ENCODE measurements at places on chromosomes 12 and 14. TPM values are rescaled to one million over a fixed set of nuclear protein-coding genes. Genes with fewer than 3 reads are reported as not detected.

- H3K4me3 ChIP-seq = no peak overlapping the region
- no peaks in the 10 kb centered on the region for H3K27me3 ChIP-seq
- no peaks in the 10 kb centered on the region for H3K36me3 ChIP-seq
These were observed 57.8 kb upstream of the ACTN1 start for GRCh38 chr14:69036757-69037506.

The PROX2 gene
- 0.12 TPM for total RNA-seq

The KRT72 gene
- total RNA-seq = not detected

The VRTN gene
- not detected for total RNA-seq

GRCh38 chr14:77986773-77987172, 183.4 kb upstream of the NRXN3 start:
- H3K27me3 ChIP-seq = no peaks in the 10 kb centered on the region
- no peak overlapping the region for H3K27ac ChIP-seq
- H3K36me3 ChIP-seq = no peaks in the 10 kb centered on the region
- H3K4me3 ChIP-seq = no peak overlapping the region
- DNase-seq = no peak

GRCh38 chr14:59474172-59474571, 9.0 kb upstream of the GPR135 start:
- no peaks in the 10 kb centered on the region for H3K27me3 ChIP-seq
- H3K27ac ChIP-seq = no peak overlapping the region
- H3K36me3 ChIP-seq = peaks cover 61% of the 10 kb centered on the region

GRCh38 chr12:131076791-131077747, 123.4 kb downstream of the ADGRD1 start:
- no peak overlapping the region for H3K4me3 ChIP-seq
- H3K36me3 ChIP-seq = peaks cover 16% of the 10 kb centered on the region
- H3K27me3 ChIP-seq = no peaks in the 10 kb centered on the region
- peaks cover 14% of the 10 kb centered on the region for H3K4me1 ChIP-seq

Data from lower lobe of right lung (tissue), 2 donors.